ENCODE measurements at places on chromosomes 12 and 14. TPM values are rescaled to one million over a fixed set of nuclear protein-coding genes. Genes with fewer than 3 reads are reported as not detected.

The MSRB3 gene
- total RNA-seq: 44.5 TPM

The AMHR2 gene
- total RNA-seq: not detected

The SLC39A5 gene
- total RNA-seq: 0.85 TPM

The SERPINA10 gene
- under 0.01 TPM for total RNA-seq

The IL31 gene
- not detected for total RNA-seq

The TAS2R42 gene
- total RNA-seq: not detected

The XPOT gene
- 121 TPM for total RNA-seq

The MFAP5 gene
- total RNA-seq: 124 TPM

The LPAR5 gene
- total RNA-seq: not detected

The COQ10A gene
- 5.9 TPM for total RNA-seq

The PROX2 gene
- not detected for total RNA-seq

The CIROP gene
- not detected for total RNA-seq

The TGM1 gene
- total RNA-seq: 0.85 TPM

The PIP4K2C gene
- total RNA-seq: 18.2 TPM

The SOCS2 gene
- total RNA-seq: 31.3 TPM

The SERPINA12 gene
- not detected for total RNA-seq

The OTOGL gene
- 0.28 TPM for total RNA-seq

The CMA1 gene
- not detected for total RNA-seq

The PRB2 gene
- not detected for total RNA-seq

The FOXG1 gene
- under 0.01 TPM for total RNA-seq

The LTBP2 gene
- total RNA-seq: 156 TPM

The CD27 gene
- total RNA-seq: not detected

The NAV3 gene
- 62.1 TPM for total RNA-seq

The LRTM2 gene
- total RNA-seq: not detected

The GPR132 gene
- total RNA-seq: not detected

The CATSPERB gene
- total RNA-seq: not detected

The RPS6KA5 gene
- 1.2 TPM for total RNA-seq

The TEX52 gene
- not detected for total RNA-seq

The E2F7 gene
- 28.6 TPM for total RNA-seq

The ADGRD1 gene
- total RNA-seq: 1.1 TPM

The MYF5 gene
- total RNA-seq: not detected

The HELB gene
- 3.5 TPM for total RNA-seq

The KLRC3 gene
- not detected for total RNA-seq

The CLEC2A gene
- not detected for total RNA-seq

The PIANP gene
- total RNA-seq: under 0.01 TPM

The SPX gene
- 0.38 TPM for total RNA-seq

The FIGNL2 gene
- total RNA-seq: 0.28 TPM

Measured in regular cardiac myocyte (primary cell).